CMK (cell line): ENCODE measurements at places on chromosomes 3 and 15.

DNA sequence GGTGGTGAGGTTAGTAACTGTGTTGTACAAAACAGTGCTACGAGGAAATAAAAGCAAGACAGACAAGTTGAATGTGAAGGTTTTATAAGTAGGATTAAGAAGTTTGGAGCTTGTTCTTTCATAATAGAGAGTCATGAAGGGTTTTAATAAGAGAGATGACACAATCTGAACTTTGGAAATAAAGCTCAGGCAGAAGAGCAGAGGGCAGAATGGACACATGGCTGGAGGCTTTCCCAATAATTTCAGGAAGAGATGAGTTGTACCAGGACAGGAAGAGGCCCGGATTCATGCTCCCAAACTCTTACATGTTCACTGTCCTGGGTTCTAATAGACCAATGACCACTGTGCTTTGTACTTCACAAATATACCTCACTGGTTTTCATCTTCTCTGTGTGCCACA, 194.8 kb downstream of the SLC9A9 start:
- no peak for DNase-seq

GRCh38 chr3:13612829-13613228, 63.9 kb downstream of the FBLN2 start:
- no peak for DNase-seq

GRCh38 chr3:35648347-35648746, 9.0 kb downstream of the ARPP21 start:
- DNase-seq = no peak

- no peak for DNase-seq
These were observed 45.6 kb upstream of the LDHAL6B start for GRCh38 chr15:59160880-59161593.

GRCh38 chr3:18771931-18772330, 346.8 kb upstream of the SATB1 start:
- no peak for DNase-seq

- DNase-seq = no peak
These were observed 102.9 kb upstream of the WDR72 start for GRCh38 chr15:53862386-53862785.

GRCh38 chr3:58452176-58452575, 18.5 kb upstream of the PDHB start:
- DNase-seq = no peak

DNA sequence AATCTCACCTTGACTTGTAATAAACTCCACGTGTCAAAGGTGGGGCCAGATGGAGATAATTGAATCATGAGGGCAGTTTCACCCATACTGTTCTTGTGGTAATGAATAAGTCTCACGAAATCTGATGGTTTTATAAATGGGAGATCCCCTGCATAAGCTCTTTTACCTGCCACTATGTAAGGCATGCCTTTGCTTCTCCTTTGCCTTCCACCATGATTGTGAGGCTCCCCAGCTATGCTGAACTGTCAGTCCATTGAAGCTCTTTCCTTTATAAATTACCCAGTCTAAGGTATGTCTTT, 45.5 kb downstream of the SUCNR1 start:
- DNase-seq = no peak

- no peak for DNase-seq
These were observed 24.8 kb downstream of the GABRR3 start for GRCh38 chr3:98010194-98010882.

DNA sequence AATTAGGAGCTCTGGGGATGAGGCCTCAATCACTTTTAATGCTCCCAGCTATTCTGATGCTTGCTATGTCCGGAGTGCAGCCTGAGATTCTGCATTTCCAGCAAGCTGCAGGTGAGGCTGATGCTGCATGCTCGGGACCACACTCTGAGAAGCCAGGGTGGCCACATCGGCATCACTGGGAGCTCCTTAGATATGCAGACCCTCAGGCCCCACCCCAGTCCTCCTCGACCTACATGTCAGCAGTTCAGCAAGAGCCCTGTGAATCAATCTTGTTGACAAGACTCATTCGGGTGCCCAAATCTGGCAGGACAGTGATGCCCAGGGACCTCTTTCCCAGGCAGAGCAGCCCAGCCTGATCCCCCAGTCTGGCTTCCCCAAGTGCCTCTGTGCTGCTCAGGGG, 44.1 kb upstream of the LCTL start:
- no peak for DNase-seq
